ENCODE measurements at places on chromosomes 13 and 19. TPM values are rescaled to one million over a fixed set of nuclear protein-coding genes. Genes with fewer than 3 reads are reported as not detected.

The PSG2 gene
- total RNA-seq: not detected

The LRRC4B gene
- total RNA-seq: under 0.01 TPM

The NANOS3 gene
- total RNA-seq: not detected

The LSM7 gene
- total RNA-seq: 78.6 TPM

The LAIR1 gene
- total RNA-seq: not detected

The PGLYRP2 gene
- not detected for total RNA-seq

The LILRB3 gene
- total RNA-seq: not detected

The MUC16 gene
- total RNA-seq: not detected

The WDR62 gene
- total RNA-seq: 0.98 TPM

The ADGRE3 gene
- not detected for total RNA-seq

The LILRA5 gene
- not detected for total RNA-seq

The TMEM86B gene
- total RNA-seq: 1.0 TPM

The JSRP1 gene
- 0.43 TPM for total RNA-seq

The TSSK6 gene
- 0.87 TPM for total RNA-seq

The DCT gene
- not detected for total RNA-seq

The USHBP1 gene
- 37.3 TPM for total RNA-seq

The LGALS7B gene
- not detected for total RNA-seq

The ZNF554 gene
- total RNA-seq: 3.4 TPM

The ZNF492 gene
- 0.34 TPM for total RNA-seq

The ZNF575 gene
- 0.09 TPM for total RNA-seq

The DAND5 gene
- total RNA-seq: 0.34 TPM

The ADGRL1 gene
- total RNA-seq: 5.4 TPM

The RFPL4AL1 gene
- total RNA-seq: not detected

The SOX1 gene
- not detected for total RNA-seq

The CARS2 gene
- total RNA-seq: 32.5 TPM

The TMPRSS9 gene
- under 0.01 TPM for total RNA-seq

The CELF5 gene
- 0.11 TPM for total RNA-seq

The ADPRHL1 gene
- total RNA-seq: 0.34 TPM

The CYP2A6 gene
- total RNA-seq: not detected

The C3 gene
- 0.33 TPM for total RNA-seq

The C19orf85 gene
- total RNA-seq: not detected

The OXGR1 gene
- total RNA-seq: not detected

The NRTN gene
- total RNA-seq: 0.65 TPM

The CLEC11A gene
- total RNA-seq: 1.6 TPM

The CEACAM21 gene
- total RNA-seq: 14.2 TPM

The SLITRK6 gene
- total RNA-seq: not detected

Data from dermis lymphatic vessel endothelial cell (primary cell).